Activated CD4-positive, alpha-beta T cell treated with anti-CD3 and anti-CD28 coated beads, Interleukin-2, Interleukin-4, amounts not matched to agents 100 ng/mL and 50 ng/mL, durations not matched to agents 16 hours and 8 hours (primary cell): ENCODE measurements at places on chromosomes 6 and 20.

DNA sequence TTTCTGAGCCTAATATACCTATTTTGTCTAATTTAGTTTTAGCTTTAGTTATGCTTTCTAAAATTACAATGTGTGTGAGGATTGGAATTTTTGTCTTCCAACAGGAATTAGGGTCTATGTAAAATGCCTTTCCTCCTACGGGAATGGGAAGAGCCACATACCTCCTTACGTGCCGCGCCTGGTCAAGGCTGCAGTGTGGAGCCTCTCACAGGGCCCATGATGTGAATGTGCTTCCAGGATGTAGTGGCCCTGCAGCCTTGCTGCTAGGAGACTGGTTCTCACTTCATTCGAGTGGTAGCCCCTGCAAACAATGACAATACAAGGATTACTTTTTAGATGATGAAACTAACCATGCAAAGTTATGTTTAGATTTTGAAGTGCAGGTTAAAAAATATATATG, 110.2 kb downstream of the SOBP start:
- DNase-seq, result no peak

GRCh38 chr6:14759976-14760672, 485.7 kb upstream of the JARID2 start:
- DNase-seq, result no peak

DNA sequence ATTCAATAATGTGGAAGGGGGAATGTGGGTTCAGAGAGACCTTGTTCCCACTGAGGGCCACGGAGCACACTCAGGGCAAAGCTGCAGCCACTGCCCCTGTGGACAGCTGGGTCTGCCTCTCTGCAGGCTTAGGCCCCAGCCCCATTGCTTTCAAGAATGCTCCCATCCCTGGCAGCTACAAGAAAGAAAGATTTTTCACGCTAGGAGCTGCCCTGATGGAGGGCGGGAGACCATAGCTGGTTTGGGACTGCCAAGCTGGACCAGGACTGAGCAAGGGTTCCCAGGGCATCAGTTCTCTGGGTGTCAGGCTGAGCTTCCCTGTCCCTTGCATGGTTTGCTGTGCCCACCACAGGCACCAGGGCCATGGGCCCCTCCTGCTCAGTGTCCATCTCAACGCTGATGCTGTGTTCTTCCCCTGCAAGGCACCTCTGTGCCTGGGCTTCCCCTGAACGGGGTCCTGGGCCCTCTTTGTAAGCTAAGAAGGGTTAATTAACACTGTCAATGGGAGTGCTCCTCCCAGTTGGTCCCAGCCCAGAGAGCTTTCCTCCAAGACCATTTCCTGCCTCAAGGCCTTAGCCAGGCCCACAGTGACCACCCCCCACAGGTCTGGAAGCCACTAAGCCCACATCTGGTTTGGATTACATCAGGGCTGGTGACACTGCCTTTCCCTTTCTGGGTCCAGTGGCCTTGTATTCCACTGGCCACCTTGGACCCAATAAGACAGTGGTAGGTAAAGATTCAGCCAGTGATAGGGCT, 8.4 kb downstream of the FOXS1 start:
- no peak for DNase-seq

GRCh38 chr20:50691573-50692551, 520 bp upstream of the RIPOR3 start:
- no peak for DNase-seq

DNA sequence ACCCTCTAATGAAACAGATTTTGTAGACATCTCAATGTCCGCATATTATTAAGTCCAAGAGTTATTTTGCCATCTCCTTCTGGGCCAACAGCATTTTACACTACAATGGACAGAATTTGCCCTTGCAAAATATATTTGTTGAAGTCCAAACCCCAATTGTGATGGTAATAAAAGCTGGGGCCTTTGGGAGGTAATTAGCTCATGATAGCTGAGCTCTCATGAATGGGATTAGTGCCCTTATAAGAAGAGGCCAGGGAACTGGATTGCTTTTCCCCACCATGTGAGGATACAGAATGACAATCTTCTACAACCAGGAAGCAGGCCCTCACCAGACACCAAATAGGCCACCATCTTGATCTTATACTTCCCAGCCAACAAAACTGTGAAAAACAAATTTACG, 44.9 kb upstream of the MTRF1L start:
- no peak for DNase-seq

- DNase-seq, result no peak
These were observed 1.4 kb downstream of the C6orf52 start for GRCh38 chr6:10692965-10693538.

DNA sequence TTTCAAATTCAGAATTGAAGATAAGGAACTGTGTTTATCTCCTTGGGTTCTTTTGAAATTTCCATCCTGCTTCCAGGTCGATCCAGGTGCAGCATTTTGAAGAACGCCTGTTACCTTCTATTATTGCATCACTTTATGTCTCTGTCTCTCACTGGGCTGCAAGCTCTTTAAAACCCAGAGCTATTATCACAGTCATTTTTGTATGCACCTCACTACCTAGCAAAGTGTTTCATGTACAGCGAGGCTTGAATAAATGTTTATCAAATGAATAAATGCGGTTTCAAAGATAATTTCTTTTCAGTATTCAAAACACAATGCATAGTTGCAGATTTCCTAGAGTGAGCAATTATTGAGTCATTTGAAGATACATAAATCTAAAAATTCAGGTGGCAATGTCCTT, 34.2 kb downstream of the GFOD1 start:
- no peak for DNase-seq

DNA sequence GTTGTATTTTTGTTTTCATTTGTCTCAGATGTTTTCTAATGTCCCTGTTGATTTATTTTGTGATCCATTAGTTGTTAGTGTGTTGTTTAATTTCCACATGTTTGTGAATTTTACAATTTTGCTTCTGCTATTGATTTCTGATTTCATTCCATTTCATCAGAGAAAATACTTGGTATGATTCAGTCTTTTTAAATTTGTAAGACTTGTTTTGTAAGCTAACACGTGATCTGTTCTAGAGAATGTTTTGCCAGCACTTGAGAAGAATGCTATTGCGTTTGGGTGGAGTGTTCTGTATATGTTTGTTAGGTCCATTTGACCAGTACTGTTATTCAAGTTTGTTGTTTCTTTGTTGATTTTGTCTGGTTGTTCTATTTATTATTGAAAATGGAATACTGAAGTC, 53.9 kb downstream of the KIZ start:
- DNase-seq, result no peak

DNA sequence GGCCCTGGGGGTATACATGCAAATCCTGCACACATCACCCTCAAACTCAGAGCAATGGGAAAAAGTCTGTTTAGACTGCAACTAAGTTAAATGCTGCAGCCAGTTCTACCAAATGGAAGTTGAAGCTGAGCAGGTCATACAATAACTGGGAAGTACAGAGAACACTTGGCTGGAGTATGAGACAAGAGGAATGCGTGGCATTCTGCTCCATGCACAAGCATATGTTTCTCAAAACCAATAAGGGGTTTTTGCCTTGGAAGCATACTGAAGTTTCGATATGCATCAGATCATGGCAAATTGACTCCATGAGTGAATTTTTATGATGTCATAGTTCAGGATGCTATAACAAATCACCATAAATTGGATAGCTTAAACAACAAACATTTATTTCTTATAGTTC, 193.8 kb downstream of the COL12A1 start:
- no peak for DNase-seq

DNA sequence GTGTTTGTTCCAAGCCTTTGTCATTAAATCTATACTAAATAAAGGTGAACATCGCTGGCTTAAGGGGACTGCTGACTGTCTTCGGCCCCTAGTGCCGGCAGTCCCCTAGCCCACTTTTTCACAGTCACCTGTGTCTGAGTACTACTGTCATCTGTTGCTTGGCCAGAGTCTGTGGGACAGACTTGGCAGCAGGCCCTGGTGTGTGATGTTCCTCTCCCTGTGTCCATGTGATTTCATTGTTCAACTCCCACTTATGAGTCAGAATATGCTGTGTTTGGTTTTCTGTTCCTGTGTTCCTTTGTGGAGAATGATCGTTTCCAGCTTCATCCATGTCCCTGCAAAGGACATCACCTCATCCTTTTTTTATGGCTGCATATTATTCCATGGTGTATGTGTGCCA, 133.4 kb downstream of the HAO1 start:
- no peak for DNase-seq

- no peak for DNase-seq
These were observed 55.8 kb upstream of the SCML4 start for GRCh38 chr6:107879941-107880340.

- no peak for DNase-seq
These were observed 31.3 kb upstream of the PPP1R3G start for GRCh38 chr6:5053864-5054244.

- no peak for DNase-seq
These were observed 28.6 kb upstream of the TGM2 start for GRCh38 chr20:38193586-38194105.

DNA sequence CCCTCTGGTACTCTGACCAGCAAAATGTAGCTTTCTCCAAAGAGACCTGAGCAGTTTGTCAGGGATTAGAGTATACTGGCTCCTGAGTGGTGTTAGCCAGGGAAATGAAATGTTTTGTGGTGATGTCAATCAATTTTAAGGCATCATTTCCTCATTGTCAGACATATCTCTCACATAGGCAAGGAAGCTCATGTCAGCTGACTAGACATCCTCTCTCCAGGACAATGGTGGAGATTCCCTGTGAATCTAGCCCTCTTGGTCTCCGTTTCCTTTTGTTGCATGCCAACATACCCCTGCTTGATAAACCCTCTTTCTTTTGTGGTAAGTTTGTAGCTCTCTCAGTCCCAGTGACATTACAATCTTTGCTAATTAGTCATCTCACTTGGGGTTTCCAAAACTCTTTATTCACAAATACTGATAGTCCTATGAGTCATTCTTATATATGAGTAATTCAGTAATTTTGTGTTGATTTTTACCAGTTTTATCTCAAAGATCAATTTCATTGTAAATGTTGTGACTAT, 135.6 kb upstream of the PTPRK start:
- DNase-seq, result peak; percentile 84

- DNase-seq, result no peak
These were observed 128.9 kb downstream of the CLIC5 start for GRCh38 chr6:45886776-45887175.

DNA sequence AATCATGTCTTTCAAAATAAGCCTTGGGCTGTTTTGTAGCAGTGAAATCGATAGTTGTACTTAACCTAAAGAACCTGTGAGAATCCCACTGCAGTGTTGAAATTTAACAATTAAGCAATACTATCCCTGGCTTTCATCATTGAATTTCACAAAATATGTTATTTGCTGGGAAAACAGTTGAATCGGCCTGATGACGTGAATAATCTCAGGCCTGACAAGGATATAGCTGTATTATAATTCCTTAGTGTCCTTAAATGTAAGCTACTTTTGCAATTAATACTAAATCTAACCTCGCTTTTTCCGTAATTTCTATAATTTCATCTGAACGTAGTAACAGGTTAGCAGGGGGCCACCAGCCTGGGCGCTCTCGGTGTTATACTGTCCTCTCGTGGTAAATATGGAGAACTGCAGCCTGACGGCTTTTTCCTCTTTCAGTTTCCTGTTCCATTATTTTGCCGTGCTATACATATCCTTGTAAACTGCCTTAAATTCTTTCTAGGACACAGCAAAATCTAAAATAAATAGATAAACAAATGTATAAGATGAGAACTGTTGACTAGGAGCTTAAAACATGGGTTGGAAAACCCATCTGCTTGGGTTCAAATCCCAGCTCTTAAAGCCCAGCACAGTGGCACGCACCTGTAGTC, 24.0 kb downstream of the MTFR2 start:
- peak; percentile 53 for DNase-seq

DNA sequence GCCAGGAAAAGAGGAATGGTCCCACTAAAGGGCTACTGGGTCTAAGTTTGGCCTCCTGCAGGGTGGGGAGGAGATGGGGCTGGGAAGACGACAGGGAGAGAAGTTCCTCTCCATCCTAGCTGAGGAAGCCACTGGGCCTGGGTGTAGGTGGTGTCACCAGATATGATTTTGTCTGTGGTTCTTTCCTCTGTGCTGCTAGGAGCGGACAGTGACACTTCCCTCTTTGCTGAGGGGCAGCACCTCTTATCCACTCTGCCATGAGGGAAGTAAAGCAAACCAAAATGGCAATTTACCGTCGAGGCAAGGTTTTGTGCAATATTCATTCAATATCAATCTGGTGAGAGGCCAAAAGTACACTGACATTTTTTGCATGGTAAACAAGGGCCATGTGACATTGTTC, 33.0 kb upstream of the NR2E1 start:
- no peak for DNase-seq

DNA sequence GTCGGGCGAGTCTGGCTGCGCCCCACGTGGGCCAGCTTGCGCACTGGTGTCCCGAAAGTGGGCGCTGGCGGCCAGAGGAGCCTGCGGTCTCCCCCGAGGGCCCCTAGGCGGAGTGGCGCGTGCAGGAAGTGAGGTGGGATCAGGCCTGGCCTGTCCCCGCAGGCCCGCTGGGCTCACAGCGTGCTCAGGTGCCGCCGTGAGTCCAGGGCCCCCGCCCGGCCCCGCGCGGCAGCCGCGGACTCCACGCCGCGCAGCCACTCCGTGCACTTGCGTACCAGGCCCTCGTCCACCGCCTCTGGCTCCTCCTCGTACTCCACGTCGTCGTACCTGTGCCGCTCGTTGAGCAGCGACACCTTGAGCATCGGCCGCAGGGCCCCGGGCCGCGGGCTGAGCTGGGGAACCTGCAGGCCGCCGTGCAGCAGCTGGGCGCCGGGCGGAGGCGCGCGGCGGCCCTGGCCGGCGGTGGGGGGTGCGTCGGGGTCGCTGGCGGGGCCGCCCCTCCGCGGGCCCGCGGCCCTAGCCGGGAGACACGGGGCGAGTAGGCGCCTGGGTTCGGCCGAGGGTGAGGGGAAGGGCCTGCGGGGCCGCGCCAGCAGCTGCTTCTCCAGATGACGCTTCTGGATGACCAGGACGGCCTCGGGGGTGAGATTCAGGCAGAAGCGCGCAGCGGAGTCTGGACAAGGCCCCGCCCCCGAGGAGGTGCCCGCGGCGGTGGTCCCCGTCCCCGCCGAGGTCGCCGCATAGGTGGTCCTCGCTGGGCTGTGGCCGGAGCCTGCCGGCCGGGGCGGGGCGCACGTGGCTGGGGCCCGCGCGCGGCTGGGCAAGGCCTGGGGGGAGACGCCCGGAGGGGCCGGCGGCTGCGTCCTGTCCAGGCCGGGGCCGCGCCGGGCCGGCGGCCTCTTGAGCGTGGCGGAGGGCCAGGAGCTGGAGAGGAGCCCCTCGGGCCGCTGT, 835 bp downstream of the PRR18 start:
- DNase-seq, result no peak

- no peak for DNase-seq
These were observed 228.2 kb downstream of the LY86 start for GRCh38 chr6:6816716-6817115.

GRCh38 chr6:73637404-73637803, 16.4 kb downstream of the SLC17A5 start:
- DNase-seq, result no peak

GRCh38 chr6:74731931-74732330, 473.9 kb downstream of the COL12A1 start:
- no peak for DNase-seq
